ENCODE measurements at places on chromosomes 7 and 10.
A peak's percentile ranks its signal among the peaks of the same experiment; 100 is the strongest.

- DNase-seq = peak; percentile 24
Observed at GRCh38 chr7:16078076-16078952, 343.0 kb downstream of the CRPPA start.

DNA sequence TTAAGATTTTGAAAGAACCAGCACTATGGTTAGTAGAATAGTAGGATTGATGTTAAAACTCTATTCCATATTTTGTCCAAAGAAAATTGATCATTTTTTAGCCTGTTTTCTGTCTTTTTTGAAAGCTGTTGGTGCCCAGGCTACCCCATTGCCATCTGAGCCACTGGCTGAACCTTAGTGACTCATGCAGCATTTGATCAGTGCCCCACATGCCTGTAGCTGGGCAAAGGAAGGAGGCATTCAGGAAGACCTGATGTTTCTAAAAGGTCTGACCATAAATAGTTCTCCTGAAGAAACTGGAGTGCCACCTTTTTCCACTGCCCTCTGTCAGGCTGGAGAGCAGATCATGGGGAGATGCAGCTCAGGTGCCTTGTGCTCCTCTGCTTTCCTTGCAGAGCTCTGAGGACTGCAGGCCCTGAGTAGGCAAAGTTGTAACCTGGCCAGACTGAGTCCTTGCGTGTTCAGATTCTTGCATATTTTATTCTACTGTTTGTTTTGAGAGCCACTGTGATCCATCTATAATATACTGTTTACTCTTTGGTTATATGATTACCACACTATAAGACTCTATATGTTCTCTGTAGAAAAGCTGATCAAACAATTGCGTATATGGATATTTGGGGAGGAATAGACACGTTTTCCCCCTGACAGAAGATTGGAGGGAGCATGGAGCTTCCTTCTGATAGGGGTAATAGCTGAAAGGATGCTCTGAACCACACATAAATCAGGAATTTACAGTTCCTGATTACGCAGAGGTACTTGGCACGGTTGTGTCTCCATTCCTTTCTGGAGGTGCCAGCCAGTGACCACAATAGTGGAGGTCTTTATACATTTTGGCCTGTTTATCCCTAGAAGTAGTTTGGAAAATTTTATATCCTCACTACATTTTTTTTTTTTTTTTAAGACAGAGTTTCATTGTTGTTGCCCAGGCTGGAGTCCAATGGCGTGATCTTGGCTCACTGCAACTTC, 48.9 kb upstream of the GJD4 start:
- DNase-seq = no peak

DNA sequence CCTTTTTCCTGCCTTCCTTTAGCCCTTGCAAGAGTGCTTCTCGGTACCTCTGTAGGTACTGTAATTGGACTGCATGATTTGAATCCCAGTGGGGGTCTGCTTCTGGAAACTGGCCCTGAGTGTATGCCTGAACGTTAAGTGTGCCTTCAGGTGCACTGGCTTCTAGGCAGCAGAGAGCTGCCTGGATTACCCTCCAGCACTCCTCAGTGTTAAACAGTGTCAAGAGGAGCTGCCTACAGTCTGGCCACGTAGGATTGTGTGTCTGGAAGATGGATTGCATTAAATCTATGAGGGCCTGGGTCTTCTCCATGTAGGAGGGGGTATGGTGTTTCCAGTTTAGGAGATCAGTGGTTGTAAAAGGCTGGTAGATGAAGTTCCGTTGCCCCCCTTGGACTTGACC, 103.7 kb downstream of the TRIM24 start:
- no peak for DNase-seq

GRCh38 chr7:26533217-26533616, 241.6 kb downstream of the SNX10 start:
- no peak for DNase-seq

- peak; percentile 92 for DNase-seq
Observed at GRCh38 chr7:105806592-105807447, 69.6 kb downstream of the ATXN7L1 start.

GRCh38 chr10:90650858-90651257, 207.0 kb downstream of the HTR7 start:
- DNase-seq = no peak

- DNase-seq = no peak
Observed at GRCh38 chr7:122869260-122869659, 17.0 kb downstream of the CADPS2 start.

- DNase-seq = no peak
Observed at GRCh38 chr10:33773253-33773573, 438.7 kb upstream of the NRP1 start.

DNA sequence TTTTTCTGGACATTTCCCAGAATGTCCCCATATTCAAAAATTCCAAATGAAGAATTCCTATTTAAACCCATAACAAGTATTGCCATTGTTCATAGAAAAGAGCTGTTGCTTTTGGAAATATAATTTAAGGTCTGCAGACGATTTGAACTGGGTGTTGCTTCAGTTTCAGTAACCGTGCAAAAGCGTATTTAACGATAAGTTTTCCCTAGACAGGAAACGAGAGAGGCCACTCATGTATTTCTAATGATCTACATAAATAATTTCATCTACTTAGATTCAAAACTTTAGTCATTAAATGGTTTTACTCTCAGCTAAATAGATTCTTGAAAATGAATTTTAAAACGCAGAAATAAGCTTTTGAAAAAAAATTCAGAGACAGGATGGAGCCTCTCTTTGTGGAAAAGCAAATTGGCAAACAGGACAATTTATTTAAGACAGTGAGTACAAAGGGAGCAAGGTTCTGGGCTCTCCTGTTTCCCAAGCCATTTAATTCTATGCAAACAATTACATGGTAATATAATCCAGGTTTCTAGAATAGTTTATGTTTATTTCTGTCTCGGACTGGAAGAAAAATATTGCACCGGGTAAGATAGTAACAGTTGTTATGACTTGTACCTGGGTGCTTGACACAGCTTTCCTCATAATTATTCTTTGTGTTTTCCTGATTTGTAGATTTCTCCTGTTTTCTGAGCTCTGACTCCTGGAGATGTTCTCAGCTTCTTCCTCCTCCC, 263.0 kb downstream of the BAMBI start:
- DNase-seq = no peak

DNA sequence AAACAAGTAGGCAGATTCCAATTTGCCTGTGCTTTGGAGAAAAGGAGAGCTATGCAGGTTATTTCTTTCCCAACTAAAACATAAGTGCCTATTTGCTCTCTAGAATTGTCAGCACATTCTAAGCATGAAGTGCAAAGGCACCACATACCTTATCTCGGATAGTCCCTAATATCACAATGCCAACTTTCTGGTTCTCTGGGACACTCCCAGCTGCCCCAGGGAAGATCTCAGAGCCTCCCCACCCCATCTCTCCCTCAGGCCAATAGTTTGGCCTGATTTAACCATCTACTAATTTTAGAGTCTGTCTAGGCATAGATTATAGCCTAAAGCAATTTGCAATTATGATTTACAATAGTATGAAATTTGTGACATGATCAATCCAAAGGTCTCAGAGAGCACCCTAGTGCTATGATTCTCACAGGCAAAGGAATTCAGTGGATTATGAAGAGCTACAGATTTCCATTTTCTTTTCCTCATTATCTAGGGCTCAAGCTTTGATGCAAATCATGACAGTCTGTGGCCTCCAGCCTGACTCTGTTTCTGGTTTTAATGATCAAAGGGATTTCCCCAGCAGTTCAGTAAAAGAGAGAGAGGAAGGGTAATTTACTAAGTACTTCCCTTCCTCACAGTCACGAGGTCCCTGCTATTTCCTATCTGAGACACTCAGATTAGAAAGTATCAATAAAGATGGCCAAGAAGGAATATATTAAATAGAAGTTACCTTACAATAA, 29.0 kb upstream of the IL6 start:
- DNase-seq = peak; percentile 81

DNA sequence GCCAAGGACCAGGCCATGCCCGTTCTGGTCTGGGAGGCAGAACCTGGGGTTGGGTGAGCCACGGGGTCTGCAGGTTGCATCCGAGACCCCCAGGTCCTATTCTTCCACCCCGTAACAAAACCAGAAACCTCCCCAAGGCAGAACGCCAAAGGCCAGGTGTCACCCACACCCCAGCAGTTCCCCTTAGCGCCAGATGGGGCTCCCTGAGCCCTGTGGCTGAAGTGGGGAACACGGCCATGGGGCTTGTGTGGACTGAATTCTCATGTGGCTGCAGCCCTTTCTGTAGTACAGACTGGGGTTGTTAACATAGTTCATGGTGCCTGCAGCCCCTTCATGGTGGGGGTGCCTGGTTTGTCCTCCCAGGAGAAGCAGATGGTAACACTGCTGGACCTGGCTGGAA, 10.2 kb downstream of the BRI3 start:
- DNase-seq = no peak

- DNase-seq = no peak
Observed at GRCh38 chr7:84812021-84812420, 374.8 kb downstream of the SEMA3D start.

DNA sequence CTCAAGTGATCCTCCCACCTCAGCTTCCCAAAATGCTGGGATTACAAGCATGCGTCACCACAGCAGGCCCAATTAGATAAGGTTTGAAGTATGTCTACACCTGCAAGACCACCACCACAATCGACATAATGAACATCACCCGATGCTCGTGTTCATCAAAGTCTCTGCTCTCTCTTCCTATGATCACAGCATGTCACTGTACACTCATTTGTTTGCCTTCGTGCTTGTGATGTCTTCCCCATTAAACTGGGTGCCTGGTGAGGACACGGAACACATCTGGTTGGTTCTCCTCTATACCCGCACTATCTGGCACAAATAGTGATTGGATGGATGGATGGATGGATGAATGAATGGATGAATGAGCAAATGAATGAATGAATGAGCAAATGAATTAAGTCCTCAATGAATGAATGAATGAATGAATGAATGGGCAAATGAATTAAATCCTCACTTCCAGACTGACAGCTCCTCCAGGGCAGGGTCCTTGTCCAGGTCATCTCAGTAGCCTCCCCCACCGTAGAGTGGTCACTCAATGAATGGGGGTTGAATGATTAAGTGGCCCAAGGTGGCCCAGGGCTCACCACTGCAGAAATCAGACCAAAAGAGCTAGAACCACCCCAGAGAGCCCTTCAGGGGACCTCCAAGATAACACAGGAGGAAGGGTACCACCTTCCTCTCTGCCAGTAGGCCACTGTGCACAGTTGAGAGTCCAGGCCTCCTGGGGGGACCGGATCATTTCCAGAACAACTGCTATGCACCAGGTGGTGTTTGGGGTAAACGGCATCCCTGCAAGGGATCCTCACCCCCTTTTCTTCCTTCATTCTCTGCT, 101.9 kb upstream of the TNRC18 start:
- no peak for DNase-seq

- DNase-seq = no peak
Observed at GRCh38 chr10:93420944-93421825, 60.9 kb downstream of the MYOF start.

GRCh38 chr10:6148251-6148701, 54.5 kb upstream of the PFKFB3 start:
- DNase-seq = no peak

- DNase-seq = no peak
Observed at GRCh38 chr7:18806177-18806576, 310.6 kb downstream of the HDAC9 start.

DNA sequence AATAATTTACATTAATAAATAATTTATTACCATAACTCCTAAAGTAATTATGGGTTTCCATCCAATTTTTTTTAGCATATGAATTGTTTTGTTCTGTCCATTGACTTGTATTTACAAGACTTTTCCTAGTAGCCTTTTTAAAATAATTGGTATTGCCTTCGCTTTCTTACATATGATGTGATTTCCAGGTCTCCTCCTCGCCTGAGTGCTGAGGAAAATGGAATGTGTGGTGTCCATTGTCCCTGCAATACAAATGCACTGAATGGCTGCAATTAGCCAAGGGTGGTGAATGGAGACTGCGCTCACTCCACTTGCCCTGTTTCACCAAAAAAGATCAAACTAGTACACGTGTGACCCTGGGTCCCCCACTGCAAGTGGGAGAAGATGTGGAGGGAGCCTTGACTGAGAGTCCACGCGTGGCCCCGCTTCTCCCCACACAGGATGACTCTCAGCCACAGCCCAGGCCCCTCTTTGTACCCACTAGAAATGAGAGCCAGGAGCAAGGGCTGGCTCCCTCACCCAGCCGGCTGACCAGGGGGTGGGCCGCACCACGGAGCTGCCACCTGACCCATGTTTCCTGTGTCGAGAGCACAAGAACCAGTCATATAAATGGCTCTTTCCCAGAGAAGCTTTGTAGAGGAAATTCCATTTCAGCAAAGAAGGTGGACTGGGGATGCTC, 52.6 kb downstream of the FAM53B start:
- DNase-seq = no peak

- DNase-seq = no peak
Observed at GRCh38 chr10:130423455-130424305, 287.5 kb downstream of the GLRX3 start.

- no peak for DNase-seq
Observed at GRCh38 chr10:76961841-76962240, 675.8 kb downstream of the KCNMA1 start.

GRCh38 chr7:100604028-100604975, 2.1 kb downstream of the PCOLCE start:
- DNase-seq = peak; percentile 53

- no peak for DNase-seq
Observed at GRCh38 chr7:17075601-17076255, 193.9 kb upstream of the AGR3 start.

- DNase-seq = no peak
Observed at GRCh38 chr10:46556515-46557318, at the start of gene GPRIN2. GPRIN2 (minus strand) TSS chr10:46556658; CDS start chr10:46550736, 5,922 bp downstream.

DNA sequence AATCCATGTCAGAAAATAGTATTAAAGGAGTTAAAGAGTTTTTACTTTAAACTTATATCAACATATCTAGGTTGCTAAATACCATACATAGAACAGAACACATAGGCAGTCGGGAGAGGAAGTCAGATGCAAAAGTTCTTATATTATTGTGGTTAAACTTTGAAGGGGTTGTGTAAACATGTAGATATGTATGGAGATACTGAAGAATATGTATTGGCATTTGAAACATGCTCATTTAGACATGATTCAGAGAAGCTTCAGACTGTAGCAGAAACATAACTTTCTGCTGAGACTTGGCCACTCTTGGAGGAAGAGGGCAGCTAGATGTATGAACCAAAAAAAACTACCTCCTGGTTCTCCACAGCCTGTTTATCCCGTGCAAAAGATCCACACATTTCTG, 103.5 kb upstream of the FERD3L start:
- no peak for DNase-seq

DNA sequence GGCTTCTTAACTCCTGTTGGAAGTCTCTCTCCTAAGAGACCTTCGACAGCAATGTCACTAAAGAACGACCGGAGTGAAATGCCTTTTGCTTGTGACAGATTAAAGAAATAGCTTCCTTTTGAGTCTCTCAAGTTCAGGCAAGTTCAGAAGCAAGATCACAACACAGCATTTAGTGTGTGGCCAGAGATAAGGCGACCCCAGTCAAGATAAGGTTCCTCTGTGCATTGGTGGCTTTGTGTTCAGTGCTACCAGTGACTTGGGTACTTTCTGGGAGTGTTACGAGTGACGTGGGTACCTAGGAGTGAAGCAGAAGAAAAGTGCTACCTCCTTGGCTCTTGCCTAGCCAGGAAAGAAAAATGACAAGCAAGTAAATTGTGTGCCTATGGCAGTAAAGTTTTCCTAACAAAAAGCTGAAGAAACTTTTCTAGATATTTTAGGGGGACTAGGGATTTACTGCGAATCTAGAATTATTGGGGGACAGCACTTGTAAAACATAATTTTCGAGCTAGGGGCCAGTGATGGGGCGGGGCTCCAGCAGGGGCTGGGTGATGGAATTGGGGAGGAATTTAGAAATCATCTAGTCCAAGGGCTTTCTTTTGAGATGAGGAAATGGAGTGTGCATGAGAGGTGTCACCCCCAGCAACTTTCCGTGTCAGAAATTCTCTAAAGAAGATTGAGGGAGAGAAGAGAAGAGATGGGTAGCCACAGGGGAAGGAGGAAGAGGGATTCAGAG, 191.9 kb upstream of the LYZL2 start:
- no peak for DNase-seq

- DNase-seq = no peak
Observed at GRCh38 chr7:85771516-85771915, 584.7 kb upstream of the SEMA3D start.

Data from activated CD4-positive, alpha-beta T cell treated with anti-CD3 and anti-CD28 coated beads, Interleukin-2, Interleukin-4, amounts not matched to agents 100 ng/mL and 50 ng/mL, durations not matched to agents 16 hours and 8 hours (primary cell).